ENCODE measurements at places on chromosomes 16 and 17.

- DNase-seq: no peak
Observed at GRCh38 chr16:2819179-2819938, 2.3 kb downstream of the PRSS21 start.

- no peak for DNase-seq
Observed at GRCh38 chr16:9409560-9410493, 318.4 kb downstream of the HAPSTR1 start.

- DNase-seq: no peak
Observed at GRCh38 chr17:36814958-36815357, 122.3 kb upstream of the LHX1 start.

DNA sequence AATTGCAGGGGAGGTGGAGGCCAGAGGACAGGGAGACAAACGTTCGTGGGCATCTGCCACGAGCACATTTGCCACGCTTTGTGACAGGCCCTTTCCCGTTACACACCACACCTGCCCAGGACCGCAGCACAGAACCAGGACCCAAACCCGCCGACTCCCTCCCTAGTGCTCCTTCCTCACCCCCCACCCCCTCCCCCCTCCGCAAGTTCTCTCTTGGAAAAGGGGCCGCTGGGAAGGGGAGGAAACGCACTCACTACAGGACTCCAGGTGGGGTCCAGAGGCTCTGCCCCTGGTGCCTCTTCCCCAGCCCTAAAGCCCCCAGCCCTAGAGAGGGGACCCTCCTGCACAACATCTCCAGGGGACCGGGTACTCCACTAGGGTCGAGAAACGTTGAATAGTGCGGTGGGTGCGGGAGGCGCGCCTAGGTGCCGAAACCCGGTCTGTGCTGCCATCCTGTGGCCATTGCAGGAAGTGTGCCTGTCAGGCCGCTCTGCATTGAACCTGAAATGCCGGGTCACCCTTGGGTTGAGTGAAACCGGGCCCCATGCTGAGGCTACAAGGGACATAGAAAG is 21.9 kb upstream of the EIF1 start:
- DNase-seq: no peak

- DNase-seq: no peak
Observed at GRCh38 chr16:26993963-26994362, 72.8 kb upstream of the C16orf82 start.

GRCh38 chr17:56359518-56359917 is 206.2 kb downstream of the ANKFN1 start:
- DNase-seq: no peak

GRCh38 chr16:86391486-86391885 is 118.8 kb upstream of the FOXF1 start:
- DNase-seq: no peak

DNA sequence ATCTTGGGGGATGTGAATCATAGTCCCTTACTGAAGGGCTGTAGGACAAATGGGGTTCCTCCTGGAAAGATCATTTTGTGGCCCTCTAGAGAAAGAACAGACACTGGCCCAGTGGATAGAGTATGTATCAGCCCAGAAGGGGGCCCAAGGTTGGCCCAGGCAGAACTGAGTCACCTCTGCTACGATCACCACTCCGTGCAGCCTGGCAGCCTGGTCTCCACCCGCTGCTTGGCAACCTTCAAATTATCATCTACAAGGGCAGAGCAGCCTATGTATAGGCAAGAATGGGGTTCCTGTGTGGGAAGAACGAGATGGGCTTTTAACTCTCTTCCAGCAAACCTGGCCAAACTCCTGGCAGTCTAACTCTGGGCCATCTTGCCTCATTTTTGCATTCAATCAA is 61.9 kb downstream of the GSG1L start:
- no peak for DNase-seq

- DNase-seq: no peak
Observed at GRCh38 chr16:87809150-87809902, 43.5 kb upstream of the KLHDC4 start.

DNA sequence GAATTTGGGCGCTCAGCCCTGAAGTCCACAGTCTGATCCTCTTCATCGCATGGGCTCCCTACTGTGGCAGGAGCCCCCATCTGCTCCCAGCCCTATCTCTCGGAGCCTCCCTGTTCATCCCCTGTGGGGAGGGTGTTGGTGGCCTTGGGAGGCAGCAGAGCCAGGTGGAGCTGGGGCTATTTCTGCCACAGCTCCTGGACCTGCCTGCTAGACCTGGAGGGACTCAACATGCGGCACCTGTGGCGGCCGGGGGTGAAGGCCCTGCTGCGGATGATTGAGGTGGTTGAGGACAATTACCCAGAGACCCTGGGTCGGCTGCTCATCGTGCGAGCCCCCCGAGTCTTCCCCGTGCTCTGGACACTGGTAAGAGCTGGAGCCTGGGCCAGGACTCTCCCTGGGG is 30.5 kb downstream of the NAGPA start:
- DNase-seq: no peak

DNA sequence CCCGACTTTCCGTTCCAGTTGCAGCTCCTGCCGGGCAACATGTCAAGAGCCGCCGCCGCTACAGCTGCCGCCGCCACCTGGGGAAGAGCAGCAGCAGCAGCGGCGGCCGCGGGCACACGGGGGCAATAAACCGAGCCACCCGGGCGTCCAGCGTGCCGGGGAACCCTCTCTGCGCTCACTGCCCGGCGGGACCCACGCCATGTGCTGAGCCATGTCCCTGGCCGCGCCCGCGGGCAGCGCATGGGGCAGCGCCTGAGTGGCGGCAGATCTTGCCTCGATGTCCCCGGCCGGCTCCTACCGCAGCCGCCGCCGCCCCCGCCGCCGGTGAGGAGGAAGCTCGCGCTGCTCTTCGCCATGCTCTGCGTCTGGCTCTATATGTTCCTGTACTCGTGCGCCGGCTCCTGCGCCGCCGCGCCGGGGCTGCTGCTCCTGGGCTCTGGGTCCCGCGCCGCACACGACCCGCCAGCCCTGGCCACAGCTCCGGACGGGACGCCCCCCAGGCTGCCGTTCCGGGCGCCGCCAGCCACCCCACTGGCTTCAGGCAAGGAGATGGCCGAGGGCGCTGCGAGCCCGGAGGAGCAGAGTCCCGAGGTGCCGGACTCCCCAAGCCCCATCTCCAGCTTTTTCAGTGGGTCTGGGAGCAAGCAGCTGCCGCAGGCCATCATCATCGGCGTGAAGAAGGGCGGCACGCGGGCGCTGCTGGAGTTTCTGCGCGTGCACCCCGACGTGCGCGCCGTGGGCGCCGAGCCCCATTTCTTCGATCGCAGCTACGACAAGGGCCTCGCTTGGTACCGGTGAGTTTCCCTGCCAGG is 604 bp downstream of the HS3ST3B1 start:
- no peak for DNase-seq

GRCh38 chr17:62703261-62703775 is 75.8 kb downstream of the MRC2 start:
- DNase-seq: no peak

DNA sequence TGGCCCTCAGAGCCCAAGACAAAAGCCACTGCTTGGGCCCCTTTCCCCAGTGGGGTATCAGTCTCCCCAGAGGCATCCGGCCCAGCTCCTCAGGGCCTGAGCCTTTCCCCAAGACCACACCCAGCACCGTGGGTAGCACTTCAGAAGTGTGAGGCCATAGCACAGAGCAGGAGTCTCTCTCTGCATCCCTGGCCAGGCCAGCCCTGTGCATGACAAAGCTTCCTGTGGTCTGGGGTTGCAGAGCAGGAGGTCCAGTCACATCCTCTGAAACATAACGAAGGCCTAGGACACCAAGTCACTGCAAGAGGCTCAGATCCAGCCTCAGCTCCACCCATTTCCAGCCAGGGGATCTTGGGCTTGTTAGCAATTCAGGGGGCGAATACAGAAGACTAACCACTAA is 56.8 kb upstream of the ZNF423 start:
- no peak for DNase-seq

DNA sequence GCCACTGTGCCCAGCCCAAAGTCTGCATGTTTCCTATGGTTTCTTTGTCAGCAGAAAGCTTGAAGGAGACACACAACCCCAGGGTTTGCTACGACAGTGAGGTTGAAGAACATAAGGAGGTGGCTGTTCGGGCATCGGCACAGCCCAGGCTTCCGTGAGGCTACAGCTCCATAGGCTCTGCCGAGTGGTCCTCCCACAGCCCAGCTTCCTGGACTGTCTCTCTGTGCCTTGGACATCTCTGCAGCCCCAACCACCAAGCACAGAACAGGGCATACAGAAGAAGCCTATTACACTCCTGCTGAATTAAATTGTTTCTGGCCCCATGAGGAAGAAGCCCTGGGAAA is 3.2 kb upstream of the HAP1 start:
- DNase-seq: no peak

DNA sequence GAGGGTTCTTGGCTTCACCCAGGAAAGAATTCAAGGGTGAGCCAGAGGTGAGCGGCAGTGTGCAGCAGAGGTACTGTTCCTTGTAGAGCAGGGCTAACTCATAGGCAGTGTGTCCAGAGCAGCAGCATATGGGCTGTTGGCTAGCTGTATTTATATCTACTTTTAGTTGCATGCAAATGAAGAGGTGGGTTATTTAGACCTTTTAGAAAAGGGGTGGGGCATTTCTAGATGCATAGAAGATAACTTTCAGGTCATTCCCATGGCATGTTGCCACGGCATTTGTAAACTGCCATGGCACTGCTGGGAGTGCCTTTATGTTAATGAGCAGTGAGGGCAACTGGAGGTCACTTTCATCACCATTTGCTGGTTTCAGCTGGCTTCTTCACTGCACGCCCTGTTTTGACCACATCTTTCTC is 141.0 kb downstream of the STX8 start:
- no peak for DNase-seq

DNA sequence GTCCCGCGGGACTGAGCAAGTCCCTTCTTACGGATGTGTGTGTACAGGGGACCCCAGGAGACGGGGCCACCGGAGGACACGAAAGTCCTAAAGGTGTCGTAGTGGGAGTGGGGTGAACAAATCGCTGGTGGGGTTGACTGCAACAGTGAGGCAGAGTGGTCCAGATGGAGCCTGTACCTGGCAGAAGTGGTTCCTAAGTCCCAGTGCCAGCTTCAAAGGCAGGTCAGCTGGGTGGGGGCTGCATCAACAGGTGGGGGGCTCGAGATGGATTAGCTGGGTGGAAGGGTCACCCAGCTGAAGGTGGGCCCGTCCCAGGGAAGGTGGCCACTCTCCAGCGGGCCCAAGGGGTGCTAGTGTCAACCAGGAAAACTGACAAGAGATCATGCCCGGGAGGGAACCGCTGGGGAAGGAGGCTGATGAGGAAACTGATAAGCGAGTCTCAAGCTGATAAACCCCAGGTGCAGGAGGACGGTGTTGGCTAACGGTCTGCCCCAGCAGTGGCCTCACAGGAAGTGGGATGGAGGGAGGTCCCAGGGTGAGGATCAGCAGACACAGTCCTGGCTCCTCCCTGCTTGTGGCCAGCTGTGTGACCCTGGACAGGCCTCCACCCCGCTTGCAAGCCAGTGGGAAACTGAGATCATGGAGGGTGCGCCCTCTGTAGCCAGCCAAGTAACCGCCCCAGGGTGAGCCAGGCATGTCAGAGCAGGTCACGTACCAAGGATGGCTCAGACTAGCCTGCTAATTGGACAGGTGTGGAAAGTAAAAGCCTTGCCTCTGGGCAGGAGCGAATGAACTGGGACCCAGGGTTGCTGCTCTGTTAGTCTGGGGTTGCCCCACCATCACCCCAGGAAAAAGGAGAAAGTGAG is 1.0 kb downstream of the ORAI3 start:
- no peak for DNase-seq

GRCh38 chr17:77453613-77454241 is 313.0 kb downstream of the SEC14L1 start:
- no peak for DNase-seq

DNA sequence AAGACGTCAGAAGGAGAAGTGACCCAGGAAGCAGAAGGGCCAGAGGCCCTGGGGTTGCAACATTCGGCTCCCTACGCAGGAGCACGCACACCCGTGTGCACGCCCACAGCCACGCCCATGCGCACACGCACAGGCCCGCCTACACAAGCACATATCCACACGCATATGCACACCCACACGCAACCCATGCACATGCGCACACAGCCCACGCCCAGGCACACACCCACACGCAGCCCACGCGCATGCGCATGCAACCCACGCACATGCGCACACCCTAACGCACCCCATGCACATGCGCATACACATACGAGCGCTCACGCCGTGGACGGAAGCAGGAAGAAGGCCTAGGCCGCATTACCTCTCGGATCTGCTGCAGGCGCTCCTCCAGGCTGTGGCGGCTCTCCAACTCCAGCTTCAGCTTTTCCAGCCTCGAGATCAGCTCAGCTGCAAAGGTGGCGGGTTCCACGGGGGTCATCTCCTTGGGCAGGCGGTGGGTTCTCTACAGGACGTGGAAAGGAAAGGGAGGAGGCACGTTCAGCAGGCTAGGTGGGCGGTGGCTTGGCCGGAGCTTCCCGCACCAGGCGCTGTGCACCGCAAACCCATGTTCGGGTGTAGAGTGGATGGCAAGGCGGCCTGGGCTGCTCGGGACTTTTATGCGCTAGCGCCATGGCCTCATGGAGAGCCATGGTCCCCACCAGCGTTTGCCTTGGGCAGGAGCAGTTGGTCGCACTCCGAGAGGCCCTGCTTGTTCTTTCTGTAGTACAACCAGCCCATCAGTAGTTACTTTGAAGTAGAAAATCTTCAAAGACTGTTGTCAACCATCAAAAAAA is 23.4 kb downstream of the AXIN2 start:
- DNase-seq: no peak

GRCh38 chr16:3553138-3553923 is 23.9 kb downstream of the NLRC3 start:
- no peak for DNase-seq

DNA sequence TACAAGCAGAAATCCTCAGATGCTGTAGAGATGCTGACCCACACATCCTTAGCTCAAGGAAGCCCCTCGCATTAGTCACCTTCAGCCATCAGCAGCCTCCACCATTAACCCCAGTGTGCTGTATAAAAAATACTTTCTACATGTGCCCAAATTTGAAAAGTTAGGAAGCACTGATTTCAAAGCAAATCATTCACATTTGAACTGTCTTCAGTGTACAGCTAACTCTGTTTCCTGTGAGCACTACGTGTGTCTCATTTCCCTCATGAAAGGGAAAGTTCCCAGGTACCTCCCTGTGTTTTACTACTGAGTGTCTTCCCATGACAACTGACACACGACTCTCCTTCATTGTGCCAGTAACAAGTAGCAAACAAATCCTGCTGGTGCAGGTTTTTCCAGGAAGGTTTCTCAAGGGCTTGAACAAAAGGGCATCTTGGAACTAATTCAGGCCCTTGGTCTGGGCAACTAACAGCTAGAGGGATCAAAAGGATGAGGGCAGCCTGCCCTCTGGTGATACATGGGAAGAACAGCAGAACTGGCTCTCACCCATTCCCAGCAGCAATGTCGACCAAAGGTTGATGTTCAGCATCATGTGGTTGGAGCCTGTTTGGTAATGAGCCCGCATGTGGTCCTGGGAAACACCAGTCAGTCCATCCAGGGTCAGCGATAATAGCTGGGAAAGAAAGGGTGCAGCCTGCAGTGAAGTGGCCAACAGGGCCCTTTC is 4.0 kb downstream of the SLC35B1 start:
- DNase-seq: no peak

GRCh38 chr17:66494023-66494803 is 191.8 kb downstream of the PRKCA start:
- DNase-seq: no peak

GRCh38 chr17:41057547-41057946 is 2.4 kb downstream of the KRTAP2-3 start:
- no peak for DNase-seq

All from cerebellar nuclear complex (tissue), 1 donor.